ENCODE measurements at places on chromosomes 7 and 10.

GRCh38 chr10:61028861-61029361 lies 84.9 kb upstream of the RHOBTB1 start:
- no peak for DNase-seq

GRCh38 chr10:50512743-50513416 lies 110.9 kb downstream of the SGMS1 start:
- DNase-seq, result no peak

DNA sequence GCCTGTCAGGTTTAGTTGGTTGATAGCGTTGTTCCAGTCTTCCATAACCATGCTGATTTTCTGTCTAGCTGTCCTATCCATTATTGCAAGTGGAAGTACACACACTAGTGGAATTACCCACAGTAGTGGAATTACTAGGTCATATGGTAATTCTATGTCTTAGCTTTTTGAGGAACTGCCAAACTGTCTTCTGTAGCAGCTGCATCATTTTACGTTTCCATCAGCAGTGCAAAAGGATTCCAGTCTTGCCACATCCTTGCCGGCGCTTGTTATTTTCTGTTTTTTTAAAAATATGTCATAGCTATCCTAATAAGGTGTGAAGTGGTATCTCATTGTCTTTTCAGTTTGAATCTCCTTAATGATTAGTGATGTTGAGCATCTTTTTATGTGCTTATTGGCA lies 17.2 kb upstream of the RHBDD2 start:
- DNase-seq, result no peak

GRCh38 chr10:47378606-47379444 lies 5.3 kb downstream of the ZNF488 start:
- DNase-seq, result no peak

DNA sequence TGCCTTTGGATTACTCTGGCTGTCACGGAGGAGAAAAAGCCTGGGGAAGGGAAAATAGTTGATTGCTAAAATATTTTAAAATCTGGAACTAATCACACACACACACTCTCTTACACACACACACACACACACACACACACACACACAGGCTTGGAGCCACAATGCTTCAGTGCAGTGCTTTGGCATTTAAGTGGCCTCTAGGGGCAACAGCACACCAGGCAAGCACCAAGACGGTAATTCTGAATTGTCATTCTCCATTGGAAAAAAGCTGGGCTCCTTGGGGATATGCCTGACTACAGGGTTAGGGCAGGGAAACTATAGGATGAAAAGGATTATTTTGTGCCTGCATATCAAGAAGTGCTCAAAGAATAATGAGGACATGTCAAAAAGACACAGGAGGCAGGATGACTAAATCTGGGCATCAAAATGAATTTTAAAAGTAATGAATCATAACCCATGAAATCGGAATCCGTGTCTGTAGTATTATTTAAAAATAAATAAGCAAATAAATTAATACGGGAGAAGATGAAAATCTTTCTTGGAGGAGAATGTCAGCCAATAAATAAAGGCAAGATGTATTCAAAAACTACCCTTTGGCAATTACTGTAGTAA lies 30.4 kb upstream of the DDC start:
- no peak for DNase-seq

GRCh38 chr10:91073286-91073979 lies 147.0 kb upstream of the PCGF5 start:
- DNase-seq, result no peak

DNA sequence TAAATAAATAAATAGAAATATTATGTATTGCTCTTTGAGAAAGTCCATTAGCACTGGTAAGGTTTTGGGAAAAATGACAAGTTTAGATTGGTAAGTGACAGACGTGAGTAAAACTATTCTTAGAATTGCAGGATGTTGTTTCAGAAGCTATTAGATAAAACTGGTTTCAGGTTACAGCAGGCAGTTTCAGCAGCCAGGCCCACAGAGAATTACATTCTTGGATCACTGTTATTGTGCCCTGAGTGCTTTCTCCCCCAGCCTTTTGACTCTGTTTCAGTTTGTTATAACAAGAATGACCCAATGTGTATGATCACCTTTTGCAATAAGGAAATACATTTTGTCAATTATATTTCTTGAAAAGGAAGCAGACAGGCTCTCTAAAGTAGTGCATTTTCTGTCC lies 86.5 kb downstream of the DKK1 start:
- no peak for DNase-seq

DNA sequence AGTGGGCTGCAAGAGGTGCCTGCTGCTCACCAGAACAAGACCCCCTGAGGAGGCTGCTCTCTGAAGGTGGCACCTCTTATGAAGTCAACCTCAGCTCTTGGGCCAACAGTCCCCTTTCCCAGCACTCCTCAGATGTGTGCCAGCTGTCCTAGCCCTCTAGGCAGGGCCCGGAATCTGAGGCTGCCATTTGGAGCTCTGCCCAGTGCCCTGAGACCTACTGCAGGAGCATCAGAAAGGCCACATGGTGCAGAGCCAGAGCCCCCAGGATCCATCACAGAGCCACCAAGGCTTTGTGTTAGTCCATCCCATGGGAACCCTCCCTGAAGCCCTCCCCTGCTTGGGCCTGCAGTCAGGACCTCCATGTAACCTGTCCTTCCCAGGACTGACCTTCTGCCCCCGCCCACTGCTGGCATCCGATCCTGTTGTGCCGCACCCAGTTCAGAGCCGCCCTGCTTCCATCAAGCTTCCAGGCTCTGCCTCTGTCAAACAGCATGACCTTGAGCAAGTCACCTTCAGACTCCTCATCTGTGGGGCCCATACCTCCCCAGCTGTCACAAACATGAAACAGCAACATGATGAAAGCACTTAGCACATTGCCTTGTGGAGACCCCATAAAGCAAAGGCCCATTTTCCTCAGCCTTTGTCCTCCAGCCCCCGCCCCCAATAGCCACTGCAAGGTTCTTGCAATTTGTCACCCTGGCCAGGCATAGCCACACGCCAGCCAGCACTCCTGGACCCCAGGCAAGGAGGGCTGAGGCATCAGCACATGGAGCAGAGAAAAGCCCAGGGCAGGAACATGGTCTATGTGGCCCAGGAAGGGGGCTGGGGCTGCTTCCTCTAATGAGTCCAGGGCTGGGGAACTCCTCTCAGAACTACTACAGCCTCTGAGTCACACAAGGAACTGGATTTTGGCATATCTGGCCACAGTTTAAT lies 51.7 kb downstream of the GRID1 start:
- no peak for DNase-seq

GRCh38 chr10:48411510-48411909 lies 105.0 kb downstream of the MAPK8 start:
- no peak for DNase-seq

GRCh38 chr10:62426600-62426999 lies 52.4 kb downstream of the ZNF365 start:
- no peak for DNase-seq

DNA sequence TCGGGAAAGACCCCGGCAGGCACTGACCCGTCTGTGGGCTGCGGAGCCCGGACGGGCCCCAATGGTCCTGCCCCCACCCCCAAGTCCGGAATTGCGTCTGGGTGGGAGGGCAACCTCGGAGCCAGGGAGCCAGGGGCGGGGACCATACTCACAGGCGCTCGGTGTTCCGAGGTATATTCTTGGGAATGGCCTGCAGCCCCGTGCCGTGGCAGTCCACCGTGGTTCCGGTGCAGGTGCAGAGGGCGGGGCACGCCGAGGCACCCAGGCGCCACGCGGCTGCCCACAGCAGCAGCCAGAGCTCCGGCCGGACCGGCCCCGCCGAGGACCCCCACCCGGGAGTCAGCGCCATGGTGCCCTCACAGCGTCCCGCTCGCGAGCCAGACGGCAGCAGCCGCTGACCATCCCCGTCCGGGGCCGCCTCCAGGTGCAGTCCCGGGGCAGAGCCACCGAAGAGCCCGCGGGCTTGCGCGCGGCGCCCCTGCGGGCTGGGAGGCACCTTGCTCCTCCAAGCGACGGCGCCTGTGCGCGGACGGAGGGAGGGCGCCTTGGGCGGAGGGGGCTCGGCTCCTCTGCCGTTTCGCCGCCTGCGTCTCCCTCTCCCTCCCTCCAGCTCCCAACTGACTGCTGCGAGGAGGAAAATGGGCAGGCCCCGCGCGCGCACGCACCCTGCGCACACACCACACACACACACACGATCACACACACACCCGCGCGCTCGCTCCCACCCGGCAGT lies at the start of gene SLIT1:
Gene SLIT1, minus strand, starts transcription at position 634 of the 733 bp plus-strand sequence. Its CDS starts 285 bp downstream, at position 349.
- no peak for DNase-seq

DNA sequence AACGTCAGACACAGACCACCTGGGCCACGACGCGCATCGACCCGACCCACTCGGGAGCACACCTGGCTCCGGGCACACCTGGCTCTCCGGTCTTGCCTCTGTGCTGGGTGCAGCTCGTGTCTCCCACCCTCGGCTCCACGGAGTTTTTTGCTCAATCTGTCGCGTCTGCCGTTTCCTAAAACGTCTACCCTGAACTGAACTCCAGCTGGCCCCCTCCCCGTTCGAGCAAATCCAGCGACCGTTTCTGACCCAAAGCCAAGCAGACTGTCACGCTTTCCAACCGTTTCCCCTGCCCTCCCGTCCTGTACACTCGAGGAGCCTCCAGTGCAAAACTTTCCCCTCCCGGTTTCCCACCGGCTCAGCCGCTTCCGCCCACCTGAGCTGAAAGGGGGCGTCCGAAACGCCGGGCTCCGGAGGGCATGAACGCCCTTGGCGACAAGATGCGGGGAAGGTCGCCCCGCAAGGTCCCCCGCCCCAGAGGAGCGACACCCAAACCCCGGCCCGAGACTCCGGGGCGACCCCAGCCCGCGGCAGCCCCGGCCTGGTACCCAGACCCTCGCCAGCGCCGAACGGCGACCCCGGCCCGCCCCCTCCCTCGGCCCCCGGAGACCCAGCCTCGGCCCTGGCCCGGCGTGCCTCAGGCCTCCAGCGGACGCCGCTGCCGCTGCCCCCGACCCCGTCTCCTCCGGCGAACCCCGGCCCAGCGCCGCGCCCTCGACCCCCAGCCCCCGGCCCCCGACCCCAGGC lies 557 bp downstream of the CYTH3 start:
- no peak for DNase-seq

- no peak for DNase-seq
Observed at GRCh38 chr10:18606051-18606695, 45.2 kb downstream of the NSUN6 start.

GRCh38 chr10:44258019-44258418 lies 126.9 kb downstream of the CXCL12 start:
- no peak for DNase-seq

GRCh38 chr10:67783606-67784294 lies 54.2 kb downstream of the DNAJC12 start:
- DNase-seq, result no peak

DNA sequence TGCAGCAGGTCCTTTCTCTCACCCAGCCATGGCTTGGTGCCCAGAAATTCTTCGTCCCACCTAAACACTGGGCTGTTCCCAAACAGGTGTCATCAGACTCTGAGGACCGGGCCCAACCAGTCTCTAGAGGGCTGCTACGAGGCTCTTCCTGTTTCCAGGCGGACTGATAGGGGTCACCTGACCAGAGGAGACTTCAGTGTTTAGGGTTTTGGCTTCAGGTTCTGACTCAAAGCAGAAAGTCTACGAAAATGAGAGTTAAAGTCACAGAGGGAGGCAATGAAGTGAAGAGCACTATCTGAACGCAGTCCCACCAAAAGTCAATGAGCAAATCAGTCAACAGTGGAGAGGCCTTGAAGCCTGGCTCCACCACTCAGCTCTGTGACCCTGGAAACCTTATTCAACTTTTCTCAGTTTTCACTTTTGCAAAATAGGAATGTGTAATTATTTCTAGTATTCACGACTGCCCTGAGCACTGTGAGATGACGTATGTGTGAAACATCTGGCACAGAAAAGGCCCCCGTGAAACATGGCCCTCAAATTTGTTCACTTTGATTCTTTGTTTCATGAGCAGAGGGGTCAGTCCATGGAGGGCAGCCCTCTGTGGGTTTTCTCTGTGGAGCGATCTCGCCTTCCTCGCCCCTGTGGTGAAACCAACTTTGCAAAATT lies 189.9 kb upstream of the PDE1C start:
- no peak for DNase-seq

DNA sequence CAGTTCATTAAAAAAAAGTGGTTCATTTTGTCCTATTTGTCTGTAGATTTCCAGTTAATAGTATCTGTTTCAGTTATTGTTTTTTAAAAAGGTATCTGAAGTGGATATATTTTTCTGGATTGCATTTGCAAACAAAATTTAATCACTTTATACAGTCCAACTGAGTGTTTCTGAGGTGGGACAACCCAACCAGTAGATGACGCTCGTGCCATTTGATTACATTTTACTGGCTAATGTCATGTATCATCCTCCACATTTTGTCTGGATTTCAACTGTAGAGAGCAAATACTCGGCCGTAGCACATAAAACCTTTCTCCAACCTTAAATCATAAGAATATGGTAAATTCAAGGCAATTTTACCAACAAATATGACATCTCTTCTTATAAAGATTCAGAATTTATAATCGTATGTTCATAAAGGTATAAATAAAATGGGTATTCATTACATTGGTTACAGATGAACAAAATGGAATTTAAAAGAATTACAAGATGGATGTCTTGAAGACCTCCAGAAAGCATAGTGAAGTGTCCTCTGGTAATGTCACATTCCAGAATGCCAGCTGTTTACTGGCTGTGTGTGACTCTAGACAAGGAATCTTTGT lies 789.0 kb downstream of the PHTF2 start:
- DNase-seq, result no peak

DNA sequence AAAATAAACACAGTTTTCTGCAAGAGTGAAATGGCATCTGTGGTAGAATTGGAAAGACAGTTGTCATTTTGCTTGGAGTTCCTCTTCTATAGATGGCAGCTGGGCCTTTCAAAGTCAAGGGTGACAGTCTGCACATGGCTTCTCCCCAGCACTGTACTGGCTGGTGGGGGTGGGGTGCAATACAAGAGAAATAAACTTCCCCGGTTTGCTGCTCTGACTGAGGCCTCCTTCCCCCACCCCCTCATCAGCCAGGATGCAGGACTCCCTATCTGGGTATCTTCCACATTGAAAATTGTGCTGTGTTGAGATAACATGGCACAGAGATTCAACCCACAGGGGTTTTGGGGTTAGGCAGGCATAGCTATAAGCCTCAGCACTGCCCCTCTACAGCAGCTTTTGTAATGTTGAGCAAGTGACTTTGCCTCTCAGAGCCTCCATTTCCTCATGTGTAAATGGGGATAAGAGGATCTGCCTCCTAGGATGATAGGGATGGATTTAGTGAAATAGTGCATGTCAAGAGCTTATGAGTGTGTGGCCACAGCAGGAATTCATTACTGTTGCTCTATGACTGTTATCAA lies 85.8 kb upstream of the WDR11 start:
- no peak for DNase-seq

DNA sequence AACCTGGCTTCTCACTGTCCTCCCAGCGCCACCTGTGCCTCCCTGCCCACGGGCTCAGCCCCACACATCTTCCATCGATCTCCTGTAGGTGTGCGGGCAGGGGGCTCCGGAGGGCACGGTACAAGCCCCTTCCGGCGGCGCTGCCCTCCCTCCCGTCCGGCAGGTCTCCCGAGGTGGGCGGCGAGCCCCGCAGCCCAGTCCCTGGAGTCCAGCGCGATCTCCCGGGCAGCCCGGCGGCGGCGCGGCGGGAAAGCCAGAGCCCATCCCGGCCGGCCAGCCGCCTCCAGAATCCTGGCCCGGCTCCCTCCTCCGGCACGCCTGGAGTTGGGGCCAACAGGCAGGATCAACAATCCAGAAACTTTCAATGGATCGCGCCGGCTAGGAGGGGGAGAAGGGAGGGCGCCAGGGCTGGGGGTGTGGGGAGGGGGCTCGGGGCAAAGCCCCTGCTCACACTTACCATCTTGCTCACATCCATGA lies 100.1 kb downstream of the HIP1 start:
- no peak for DNase-seq
